PC-3 (cell line): ENCODE measurements at places on chromosomes 2 and 18.

DNA sequence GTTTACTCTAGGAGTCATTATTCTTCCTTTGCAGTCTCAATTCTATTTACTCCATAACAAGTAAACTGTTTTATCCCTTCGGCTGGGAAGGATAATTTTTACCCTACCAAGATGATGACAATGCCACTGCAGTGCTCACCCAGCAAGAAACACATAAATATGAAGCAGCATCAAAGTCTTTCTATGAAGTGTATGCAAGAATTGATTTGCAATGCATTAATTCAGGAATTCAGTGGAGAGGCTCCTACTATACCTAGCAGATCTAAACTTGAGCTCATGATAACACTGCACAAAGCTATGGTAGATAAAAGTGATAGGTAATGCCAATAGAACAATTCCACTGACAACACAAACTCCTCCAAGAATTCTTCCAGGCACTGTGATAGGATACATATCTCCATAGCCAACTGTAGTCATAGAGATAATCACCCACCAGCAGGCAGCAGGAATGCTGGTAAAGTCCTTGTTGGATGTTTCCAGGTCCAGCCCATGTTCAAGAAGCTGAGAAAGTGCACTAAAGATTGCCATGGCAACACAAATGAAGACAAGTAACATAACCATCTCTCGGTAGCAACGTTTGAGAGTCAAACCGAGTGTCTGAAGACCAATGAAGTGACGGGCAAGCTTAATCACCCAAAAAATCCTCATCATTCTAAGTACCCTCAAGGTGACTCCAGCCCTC lies 49.9 kb downstream of the KCNG3 start:
- no peak for DNase-seq

- no peak for DNase-seq
Measured at GRCh38 chr2:118633371-118634018, 214.0 kb downstream of the EN1 start.

DNA sequence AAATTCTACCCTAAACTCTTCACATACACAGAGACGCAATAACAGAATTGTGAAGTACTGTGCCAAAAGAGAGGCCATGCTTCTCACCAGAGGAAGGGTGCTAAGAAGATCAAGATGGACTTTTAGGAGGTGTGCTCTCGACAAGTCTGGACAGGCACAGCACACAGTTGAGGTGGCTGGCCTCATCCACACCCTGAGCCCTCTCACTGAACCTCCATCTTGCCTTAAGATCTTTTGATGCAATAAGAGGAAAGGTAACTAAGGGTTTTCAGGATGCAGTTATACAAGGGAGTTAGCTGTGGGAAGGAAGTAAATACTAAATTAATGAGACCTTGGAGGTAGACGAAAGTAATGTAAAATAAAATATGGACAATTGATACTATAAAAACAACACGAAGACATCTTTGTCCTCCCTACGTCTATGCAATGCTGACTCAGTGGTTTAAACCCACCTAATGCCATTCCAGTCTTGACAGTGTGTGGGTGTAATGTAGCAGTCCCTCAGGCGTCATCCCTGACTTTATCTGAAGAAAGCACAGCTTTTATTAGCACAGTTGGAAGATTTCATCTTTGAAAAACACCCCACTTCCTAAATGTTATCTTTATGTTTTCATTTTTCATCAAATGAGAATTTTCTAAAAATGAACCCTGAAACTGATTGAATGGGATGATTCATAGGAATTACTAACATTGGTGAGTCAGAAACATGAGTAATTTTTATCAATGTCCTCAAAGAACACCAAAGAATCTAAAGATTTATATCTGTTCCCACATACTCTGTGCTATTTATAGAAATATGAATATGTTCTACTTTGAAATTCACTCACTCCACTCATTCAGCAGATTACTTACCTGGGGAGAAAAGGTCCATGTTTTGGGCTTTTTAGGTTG lies 34.0 kb upstream of the MALL start:
- DNase-seq: peak; percentile 91

- no peak for DNase-seq
Measured at GRCh38 chr2:182897137-182897536, 30.7 kb upstream of the FRZB start.

- DNase-seq: no peak
Measured at GRCh38 chr2:101752716-101753616, 55.5 kb downstream of the MAP4K4 start.

GRCh38 chr18:45974088-45974536 lies 7.0 kb upstream of the EPG5 start:
- peak; percentile 72 for DNase-seq

- DNase-seq: peak; percentile 45
Measured at GRCh38 chr2:56008661-56009431, 85.3 kb upstream of the EFEMP1 start.

GRCh38 chr2:80073134-80073561 lies 231.4 kb downstream of the LRRTM1 start:
- peak; percentile 67 for DNase-seq

- no peak for DNase-seq
Measured at GRCh38 chr2:10489842-10490555, 41.9 kb upstream of the ODC1 start.

GRCh38 chr2:238151628-238152235 lies 7.0 kb upstream of the ERFE start:
- DNase-seq: no peak

DNA sequence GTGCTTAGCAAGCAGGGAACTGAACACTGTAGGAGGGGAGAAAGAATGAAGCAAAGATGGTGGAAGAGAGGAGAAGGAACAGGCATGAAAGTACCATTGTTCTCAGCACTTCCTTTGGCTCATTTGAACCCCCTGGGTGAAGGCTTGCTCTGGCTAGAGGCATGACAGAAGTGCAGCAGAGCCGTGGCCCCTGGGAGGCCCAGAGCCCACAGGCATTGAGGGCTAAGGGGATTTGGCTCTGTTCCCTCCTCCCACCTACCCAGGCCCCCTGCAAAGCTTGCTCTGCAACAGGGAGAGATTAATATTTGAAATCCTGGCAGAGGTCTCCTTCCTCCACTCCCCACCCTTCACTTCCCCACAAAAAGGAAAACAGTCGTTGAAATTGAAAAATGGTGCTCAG lies 262.6 kb downstream of the CELF4 start:
- DNase-seq: no peak

GRCh38 chr18:77737405-77737804 lies 487.8 kb downstream of the GALR1 start:
- no peak for DNase-seq

GRCh38 chr2:188766471-188766856 lies 207.7 kb upstream of the COL3A1 start:
- DNase-seq: no peak

DNA sequence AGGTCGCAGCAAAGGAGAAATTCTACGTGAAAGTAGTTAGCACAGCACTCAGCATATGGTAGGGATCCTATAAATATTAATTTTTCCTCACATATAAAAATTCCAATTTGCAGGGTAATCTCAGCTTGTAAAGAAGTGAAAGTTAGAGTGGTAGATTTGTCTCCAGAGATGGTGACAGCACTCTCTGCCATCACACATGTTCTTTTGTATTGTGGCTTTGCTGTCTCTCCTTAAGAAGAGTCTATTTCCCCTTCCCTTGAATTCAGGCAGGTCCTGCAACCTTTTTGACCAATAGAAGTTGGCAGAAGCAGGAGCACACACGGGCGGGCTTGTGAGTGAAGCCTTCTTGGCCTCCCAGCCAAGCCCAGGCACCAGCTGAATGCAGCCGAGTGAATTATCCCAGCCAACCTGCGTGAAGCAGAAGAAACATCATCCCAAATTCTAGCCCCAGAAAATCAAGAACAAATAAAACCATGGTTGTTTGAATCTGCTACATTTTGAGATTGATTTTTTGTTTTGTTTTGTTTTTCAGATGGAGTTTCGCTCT lies 107.8 kb upstream of the COPS8 start:
- no peak for DNase-seq

- no peak for DNase-seq
Measured at GRCh38 chr2:231371430-231372054, 24.0 kb upstream of the B3GNT7 start.

DNA sequence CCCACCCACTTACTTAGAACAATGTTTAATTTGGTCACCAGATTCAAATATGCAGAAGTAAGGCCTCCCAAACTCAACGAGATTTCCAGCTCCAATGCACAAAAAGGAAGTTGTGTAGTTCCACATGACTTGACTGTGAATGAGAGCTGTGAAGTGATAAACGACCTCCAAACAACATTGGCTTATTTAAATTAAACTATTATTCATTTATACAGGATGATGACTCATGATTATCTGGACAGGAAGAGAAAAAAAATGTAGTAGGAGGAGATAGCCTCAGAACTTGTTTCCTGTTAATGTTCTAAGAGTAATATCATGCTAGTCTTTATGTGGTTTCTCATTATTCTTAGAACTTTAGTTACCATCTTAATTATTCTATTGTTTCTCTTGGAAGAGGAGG lies 237.3 kb downstream of the C1D start:
- peak; percentile 63 for DNase-seq

DNA sequence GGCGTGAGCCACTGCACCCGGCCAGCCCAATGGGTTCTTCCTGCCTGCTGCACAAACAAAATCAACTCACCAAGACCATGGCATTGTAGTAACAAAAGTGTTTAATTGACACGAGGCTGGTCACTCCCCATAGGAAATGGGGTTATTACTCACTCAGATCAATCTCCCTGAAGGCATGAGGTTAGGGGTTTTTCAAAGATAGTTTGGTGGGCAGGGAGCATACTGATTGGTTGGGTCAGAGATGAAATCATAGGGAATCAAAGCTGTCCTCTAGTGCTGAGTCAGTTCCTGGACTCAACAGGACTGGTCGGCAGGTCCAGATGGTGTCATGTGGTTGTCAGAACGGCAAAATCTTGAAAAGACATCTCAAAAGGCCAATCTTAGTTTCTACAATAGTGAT lies 122.1 kb downstream of the TMEM17 start:
- peak; percentile 35 for DNase-seq

DNA sequence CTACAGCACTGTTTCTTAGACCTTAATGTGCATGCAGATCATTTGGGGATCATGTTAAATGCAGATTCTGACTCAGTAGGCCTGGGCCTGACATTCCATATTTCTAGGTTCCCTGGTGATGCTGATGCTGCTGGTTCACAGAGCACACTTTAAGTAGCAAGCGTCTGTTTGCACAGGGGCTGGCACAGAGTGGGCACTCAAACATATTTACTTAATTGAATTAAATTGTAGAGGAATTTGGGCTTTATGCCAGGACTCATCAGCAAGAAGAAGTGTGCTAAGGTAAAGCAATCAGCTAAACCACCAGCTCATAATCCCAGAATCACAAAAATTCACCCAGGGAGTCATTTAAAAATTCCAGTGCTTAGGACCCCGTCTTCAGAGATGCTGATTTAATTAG lies 25.1 kb upstream of the INPP4A start:
- no peak for DNase-seq

- DNase-seq: no peak
Measured at GRCh38 chr2:197294260-197294659, 16.3 kb downstream of the ANKRD44 start.

- peak; percentile 76 for DNase-seq
Measured at GRCh38 chr18:21179590-21180220, 62.3 kb upstream of the GREB1L start.

DNA sequence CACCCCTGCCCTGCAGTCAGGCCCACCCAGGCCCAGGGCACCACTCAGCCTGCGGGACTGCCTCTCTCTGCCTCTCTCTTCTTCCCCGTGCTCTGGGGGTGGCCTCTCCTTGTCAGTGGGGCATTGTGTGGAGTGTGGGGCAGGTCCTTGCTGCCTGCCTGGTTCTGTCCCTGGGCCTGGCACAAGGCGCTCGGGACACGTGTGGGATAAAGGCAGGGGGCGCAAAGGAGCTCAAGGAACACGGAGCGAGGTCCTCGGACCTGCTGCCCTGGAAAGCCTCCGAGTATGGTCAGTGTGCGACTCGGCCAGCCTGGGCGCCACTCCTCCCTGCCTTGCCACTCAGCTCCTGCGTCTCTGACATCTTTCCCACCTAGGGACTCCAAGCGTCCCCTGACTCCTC lies 262.2 kb downstream of the HDAC4 start:
- DNase-seq: no peak

- DNase-seq: no peak
Measured at GRCh38 chr2:71671203-71671854, 218.0 kb downstream of the DYSF start.

DNA sequence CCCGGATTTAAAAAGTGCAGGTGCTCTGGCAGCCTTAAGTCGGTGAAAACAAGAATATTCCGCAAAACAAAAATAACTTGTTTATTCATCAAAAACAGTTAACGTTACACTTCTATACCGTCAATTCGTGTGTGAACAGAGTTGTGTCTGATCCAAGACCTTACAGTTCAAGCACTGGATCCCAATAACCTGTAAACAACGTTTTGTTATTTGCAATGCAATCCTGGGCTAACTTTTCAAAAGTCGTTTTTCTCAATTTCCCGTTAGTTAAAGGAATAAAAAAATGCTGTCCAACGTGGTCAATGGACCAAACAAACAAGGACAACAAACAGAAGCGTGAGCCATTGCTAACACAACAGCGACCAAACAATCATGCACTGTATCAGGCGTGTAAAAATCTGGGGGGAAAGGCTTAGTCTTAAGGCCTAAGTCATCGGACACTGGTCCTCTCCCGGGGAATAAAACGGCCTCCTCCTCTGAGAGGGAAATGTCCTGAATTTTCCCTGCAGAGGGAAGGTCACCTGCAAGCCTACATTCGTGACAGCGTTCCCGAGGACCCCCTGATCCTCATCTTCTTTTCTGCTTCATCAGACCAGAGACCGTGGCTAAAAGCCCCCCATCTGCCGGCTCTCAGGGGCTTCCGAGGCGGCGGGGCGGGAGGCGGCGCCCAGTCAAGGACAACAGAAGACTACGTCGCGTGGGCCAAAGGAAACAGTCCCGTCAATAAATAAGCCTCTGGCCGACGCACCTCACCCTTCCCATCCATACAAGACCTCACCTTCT lies 490 bp downstream of the NDUFS1 start:
- DNase-seq: peak; percentile 16

- no peak for DNase-seq
Measured at GRCh38 chr2:26591619-26592505, 49.3 kb downstream of the CIB4 start.

DNA sequence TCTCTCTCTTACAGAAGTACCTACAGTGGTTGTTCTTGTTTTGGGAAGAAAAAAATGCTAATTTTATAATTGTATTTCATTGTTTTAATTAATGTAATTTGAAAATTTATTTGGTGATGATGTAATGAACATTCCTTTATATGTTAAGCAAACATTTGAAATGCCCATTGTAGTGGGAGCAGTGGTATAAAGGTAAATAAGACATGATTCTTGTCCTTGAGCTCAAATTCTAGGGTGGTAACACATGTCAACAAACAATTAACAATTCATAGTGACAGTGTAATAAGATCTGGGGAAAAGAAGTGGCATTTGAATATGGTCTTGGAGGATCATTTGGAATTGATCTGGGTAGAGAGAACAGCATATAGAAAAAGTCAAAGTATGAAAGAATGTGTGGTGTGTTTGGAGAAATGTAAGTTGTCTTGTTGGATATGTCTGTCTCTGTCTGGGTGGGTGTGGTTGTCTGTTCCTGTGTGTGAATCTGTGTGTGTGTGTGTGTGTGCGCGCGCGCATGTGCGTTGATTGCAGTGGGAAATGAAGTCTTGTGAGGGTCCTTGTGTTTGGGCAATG lies 5.8 kb downstream of the PTPN4 start:
- DNase-seq: no peak

GRCh38 chr2:190425221-190425866 lies 17.2 kb downstream of the MFSD6 start:
- no peak for DNase-seq
